AG20443 (cell line): ENCODE measurements at places on chromosomes 1 and 21.

GRCh38 chr21:31629972-31630711 lies 29.4 kb upstream of the SOD1 start:
- no peak for DNase-seq

- DNase-seq, result no peak
Measured at GRCh38 chr1:19045898-19046880, 89.7 kb upstream of the IFFO2 start.

- peak; percentile 46 for DNase-seq
Measured at GRCh38 chr1:162987866-162988265, 81.3 kb upstream of the RGS4 start.

- no peak for DNase-seq
Measured at GRCh38 chr1:55893155-55893554, 678.0 kb upstream of the USP24 start.

DNA sequence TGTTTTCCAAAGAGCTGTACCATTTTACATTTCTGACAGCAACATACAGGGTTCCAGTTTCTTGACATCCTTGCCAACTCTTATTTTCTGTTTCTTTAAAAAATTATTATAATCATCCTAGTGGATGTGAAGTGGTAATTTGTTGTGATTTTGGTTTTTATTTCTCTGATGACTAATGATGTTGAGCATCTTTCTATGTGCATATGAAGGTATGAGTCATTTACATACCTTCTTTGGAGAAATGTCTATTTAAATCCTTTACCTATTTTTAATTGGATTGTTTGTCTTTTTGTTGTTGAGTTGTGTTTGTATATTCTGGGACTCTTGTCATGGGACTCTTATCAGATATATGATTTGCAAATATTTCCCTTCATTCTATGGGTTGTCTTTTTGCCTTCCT lies 20.8 kb upstream of the MPC2 start:
- no peak for DNase-seq
